ENCODE measurements at places on chromosomes 6 and 20.
A peak's percentile ranks its signal among the peaks of the same experiment; 100 is the strongest.

DNA sequence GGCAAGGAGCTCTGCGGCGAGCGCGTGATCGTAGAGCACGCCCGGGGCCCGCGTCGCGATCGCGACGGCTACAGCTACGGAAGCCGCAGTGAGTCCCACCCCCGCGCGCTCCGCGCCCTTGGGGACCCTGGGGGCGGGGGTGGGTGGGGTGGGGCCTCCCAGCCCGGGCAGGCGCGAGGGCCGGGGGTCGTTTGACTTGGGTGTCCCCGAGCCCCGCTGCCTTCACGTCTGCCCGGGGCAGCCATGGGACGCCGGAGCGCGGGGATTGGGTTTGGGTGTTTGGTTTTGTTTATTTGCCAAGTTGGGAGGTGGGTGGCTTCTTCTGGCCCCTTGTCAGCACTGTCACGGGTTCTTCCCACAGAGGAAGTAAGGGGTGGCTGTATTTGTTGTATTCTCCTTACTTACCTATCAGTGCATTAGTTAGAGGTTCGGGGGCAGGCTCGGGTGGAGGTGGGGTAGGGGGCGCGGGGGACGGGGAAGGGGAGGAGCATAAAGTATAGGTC lies 777 bp downstream of the SRSF6 start:
- no peak for DNase-seq

GRCh38 chr6:132484680-132485018 lies 28.3 kb downstream of the STX7 start:
- no peak for DNase-seq

DNA sequence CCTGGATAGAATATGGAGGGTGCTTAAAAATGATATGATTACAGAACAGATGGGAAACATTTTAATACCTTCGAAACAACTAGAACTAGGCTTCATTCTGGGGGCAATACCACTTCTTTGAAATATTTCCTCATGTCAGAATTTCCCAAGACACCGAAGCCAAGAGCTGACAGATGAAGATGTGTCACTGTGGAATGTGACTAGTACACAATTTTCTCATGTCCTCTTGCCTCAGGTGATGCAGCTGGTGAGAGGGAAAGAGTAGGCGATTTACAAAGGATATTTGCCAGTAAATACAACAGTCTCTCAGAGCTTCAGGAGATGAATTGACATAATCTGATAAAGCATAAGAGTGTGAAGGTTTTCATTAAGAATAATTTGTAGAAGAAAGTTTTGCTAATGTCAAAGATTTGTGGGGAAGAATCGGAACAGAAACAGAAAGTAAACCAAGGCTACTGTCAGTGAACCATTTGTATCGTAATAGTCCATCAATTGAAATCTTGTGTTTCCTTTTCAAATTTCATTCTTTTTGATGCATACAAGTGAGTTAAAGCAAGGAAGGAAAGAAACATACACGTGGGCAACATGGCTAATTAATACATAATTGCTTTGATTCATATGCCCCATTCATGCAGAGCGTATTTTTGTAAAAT lies 164.7 kb upstream of the CCN2 start:
- DNase-seq: no peak

DNA sequence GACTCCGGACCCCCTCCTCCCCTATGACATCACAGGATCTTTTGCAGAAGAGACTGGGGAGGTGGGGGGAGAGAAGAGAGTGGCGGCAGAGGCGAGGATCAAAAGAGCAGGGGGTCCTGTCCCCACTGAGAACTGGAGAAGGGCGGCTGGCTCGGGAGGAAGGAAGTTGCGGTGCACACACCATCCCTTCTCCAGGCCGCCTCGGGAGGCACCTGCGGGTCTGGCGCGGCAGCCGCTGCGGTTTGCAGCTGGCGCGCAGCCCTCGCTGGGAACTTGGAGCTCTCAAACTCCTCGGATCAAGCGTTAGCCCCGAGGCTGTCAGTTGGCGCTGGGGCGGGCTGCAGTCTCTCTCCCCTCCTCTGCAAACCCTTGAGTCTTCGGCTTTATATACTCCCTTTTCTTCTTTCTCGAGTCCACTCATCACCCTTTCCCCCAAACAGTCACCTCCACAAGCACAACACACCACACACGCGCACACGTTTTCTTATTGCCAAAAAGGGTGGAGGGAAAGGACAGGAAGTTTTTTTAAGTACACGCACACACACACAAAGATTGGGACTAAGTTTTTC lies 180.7 kb downstream of the TBXT start:
- no peak for DNase-seq

DNA sequence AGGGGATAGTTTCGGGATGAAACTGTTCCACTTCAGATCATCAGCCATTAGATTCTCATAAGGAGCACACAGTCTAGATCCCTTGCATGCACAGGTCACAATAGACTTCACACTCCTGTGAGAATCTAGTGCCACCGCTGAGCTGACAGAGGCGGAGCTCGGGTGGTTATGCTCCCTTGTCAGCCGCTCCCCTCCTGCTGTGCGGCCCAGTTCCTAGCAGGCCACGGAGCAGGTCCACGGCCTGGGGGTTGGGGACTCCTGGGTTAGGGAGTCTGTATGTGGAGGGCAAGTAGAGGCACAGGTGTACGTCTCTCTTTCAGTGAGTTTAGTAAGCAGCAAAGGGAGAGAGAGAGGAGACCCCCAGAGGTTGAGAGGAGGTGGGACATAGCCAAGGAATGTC lies 30.5 kb upstream of the MDFI start:
- no peak for DNase-seq

DNA sequence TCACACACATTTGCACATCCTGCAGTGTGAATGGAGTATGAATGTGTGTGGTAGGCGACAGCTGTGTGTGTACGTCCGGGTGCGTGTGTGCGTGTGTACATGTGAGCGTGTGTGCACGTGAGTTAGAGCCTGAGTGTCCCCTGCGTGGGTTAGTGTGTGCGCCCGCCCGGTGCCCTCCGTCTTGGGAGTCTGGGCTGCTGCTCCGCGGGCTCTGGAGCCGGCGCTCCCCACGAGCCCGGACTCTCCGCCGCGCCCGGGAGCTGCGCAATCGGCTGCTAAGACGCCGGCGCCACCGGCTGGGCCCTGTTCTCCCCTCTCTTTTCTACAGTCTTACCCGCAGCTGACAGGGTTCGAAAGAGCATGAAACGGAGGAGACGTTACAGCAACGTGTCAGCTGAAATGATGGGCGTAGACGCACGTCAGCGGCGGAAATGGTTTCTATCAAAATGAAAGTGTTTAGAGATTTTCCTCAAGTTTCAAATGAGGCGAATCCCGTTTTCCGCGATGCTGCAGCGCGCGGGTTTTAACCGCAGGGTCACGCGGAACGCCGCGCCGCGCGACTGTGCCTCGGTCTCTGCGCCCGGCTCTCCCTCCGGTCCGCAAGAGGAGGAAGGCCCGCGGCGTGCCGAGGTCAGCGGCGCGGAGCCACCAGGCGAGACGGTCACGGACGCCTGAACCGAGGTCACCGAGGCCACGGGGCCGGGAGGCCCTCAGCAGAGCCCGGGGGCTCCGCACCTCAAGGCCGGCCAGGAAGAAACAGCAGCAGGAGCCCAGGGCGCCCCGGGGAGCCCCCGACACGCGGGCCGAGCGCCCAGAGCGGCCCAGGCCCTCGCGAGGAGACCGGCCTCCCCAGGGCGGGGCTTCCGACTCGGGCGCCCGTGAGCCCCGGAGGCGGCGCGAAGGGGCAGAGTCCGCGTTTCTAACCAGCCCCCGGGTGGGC lies 95.3 kb upstream of the BHLHE23 start:
- peak; percentile 58 for DNase-seq

GRCh38 chr20:53445321-53445731 lies 148.3 kb downstream of the ZNF217 start:
- DNase-seq: no peak

DNA sequence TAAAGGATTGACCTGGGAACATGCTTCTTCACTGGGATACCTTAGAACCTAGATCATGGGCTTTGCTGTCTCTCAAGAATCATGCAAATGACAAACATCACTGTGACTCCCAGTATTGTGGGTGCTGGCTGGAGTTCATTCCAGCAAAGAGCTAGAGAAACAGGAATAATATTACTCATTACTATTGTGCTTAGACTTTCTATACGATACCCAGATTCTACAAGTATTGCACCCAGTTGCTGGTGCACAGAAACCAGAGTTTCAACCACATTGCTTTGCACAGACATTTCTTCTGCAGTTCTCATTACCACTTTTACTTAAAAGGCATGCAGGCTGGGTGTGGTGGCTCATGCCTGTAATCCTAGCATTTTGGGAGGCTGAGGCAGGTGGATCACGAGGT lies 220.4 kb upstream of the ZNF217 start:
- DNase-seq: no peak

- DNase-seq: no peak
Observed at GRCh38 chr20:33276303-33277113, 6.5 kb upstream of the BPIFB1 start.

DNA sequence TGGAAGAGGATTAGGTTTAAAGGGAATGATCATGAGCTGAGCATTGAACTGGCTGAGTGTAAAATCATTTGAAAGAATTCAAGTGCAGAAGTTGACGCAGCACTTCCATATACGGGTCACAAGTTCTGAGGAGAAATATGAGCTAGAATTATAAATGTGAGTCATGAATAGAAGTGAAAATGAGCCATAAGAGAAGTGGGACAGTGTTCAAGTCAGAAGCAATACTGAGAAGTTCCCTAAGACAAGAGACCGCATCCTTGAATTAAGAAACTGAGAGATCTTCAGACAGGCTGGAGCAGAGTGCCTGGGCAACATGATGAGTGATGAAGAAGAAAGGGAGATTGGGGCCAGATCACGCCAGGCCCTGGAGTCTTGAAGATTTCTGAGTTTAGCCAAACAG lies 209.7 kb downstream of the TBX18 start:
- DNase-seq: no peak

GRCh38 chr6:142207265-142207877 lies 60.3 kb downstream of the VTA1 start:
- peak; percentile 8 for DNase-seq

- peak; percentile 14 for DNase-seq
Observed at GRCh38 chr6:112413780-112414179, 66.7 kb downstream of the RFPL4B start.

DNA sequence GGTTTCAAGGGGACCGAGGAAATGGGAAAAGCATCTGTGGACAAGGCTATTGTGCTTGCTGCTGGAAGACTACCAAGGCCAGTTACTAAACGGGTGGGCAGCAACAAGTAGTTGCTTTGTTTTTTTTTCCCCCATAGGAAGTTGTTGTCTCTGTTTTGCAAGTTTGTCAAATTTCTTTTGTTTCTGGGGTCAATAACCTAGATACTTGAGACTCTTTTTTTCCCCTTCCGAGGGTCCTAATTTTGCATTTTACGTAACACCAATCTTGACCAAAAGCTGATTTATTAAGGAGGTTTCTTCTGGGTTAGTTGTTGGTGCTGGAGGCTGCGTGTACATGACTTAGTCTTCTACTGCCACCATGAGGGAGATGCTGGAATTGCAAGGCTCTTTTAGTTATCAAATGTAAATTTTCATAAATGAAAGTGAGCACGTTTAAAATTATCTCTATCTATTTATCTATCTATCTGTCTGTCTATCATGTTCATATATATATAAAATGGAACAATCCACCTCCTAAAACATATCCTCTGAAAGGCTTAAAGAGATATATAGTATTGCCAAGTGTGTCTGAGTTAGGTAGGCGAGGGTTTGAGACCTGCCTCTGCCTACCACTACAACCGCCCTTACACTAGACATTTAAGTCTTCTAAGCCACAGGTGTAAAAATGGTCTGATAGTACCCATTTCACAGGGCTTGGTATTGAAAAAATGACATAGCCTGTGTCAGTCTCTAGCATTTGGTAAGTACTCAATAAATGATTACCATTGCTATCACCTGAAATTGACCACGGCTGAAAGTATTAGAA lies 60.2 kb downstream of the GCLC start:
- peak; percentile 47 for DNase-seq

DNA sequence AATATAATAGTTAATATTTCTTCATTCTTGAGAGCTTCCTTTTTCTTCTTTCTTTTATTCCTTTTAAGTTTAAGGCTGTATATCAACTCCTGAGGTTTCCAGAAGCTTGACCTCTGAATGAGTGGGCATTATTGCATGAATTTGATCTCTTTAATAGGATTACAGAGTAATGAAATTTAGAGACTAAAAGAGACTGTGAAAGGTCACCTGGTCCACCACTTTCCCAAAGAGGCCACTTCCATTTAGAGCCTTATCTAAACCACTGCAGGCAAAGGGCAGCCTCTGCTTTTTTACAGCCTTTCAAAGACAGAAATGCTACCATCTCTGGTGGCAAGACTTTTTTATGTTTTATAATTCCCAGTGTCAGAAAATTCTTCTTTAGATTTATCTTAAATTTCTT lies 215.3 kb upstream of the HS3ST5 start:
- no peak for DNase-seq

GRCh38 chr6:35342258-35343091 lies at the start of gene PPARD:
Gene PPARD, plus strand, starts transcription at chr6:35342558. Its CDS starts 68,530 bp downstream, at chr6:35411088.
- DNase-seq: peak; percentile 79
